Liver (tissue), 10 donors: ENCODE measurements at places on chromosomes 6 and 20.

DNA sequence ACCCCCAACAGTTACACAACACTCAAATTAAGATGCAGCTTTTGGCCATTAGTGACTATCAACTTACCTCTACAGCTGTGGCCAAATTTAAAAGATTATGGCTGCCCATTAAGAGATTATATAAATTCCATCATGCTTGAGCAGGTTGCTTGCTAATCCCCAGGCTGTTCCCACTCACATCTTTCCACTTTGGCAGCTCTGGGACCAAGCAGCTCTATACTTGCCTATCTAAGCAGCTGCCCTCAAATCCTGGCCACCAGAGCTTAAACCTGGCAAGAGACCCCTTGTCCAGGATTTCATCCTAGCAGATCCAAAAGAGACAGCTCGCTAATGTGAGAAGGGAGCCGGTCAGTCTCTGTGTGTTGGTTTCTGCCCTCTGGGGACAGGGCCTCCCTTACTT, 127.9 kb downstream of the SLC23A2 start:
- no peak overlapping the region for H3K4me3 ChIP-seq
- H3K27me3 ChIP-seq = no peaks in the 10 kb centered on the region
- no peak overlapping the region for H3K27ac ChIP-seq
- H3K4me1 ChIP-seq = peaks cover 3% of the 10 kb centered on the region
- peaks cover 48% of the 10 kb centered on the region for H3K36me3 ChIP-seq
- DNase-seq = no peak

- DNase-seq = no peak
- H3K27ac ChIP-seq = no peak overlapping the region
- H3K36me3 ChIP-seq = no peaks in the 10 kb centered on the region
- no peaks in the 10 kb centered on the region for H3K27me3 ChIP-seq
- H3K4me1 ChIP-seq = no peaks in the 10 kb centered on the region
Observed at GRCh38 chr6:147654103-147654845, 145.8 kb downstream of the SAMD5 start.

DNA sequence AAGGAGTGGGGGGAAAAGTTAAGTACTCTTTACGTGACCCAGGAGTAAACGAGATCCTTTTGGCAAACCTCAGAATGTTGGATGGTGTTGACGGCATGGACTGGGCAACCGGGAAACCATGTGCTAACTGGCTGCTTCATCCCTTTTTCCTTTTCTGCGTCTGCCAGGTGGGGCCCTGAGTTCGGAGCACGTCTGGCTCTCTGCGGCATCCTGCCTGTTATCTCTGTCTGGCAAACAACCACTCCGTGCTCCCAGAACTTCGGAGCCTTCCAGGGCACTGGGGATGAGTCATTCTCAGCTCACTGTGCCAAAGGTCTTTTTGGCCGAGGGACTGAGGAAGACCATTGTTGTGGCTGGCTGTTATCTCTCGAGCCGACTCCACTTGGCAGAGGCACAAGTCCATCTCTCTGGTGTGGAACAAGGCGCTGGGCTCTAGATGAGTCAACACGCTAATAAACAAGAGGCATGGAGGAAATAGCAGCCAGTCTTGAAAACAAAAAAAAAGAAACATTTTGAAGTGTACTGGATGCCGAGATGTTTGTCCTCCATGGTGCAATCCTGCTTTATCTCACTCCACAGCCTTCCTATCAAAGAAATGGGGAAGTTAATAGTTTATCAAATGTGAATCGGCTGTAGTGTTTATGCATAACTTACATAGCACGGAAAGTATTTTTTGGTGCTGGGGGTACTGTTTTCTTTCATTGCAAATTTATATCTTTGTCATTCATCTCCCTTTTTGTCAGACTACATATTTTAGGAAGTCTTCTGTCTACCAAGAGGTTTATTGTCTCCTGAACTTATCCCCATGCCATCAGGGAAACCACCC, 64.6 kb upstream of the TXNDC5 start:
- DNase-seq = peak; percentile 42
- H3K4me3 ChIP-seq = no peak overlapping the region
- H3K4me1 ChIP-seq = peaks cover 7% of the 10 kb centered on the region
- no peaks in the 10 kb centered on the region for H3K27me3 ChIP-seq

DNA sequence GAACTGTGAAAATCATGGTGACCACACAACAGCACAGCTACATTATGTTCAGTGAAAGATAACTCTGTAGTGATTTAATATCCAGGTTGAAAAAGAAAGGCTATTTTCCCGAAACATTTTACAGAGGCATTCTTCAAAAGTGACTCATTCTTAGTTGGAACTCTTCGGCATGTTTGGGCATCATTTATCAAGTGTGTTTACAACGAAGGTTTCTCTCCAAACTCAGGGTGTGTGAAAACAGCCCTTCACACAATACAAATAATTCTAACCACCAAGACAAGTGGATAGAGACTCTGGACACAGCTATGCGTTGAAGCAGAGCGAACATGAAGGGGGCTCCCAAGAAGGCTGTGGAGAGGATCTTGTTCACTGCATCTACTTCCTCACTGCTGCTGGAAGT, 57.6 kb downstream of the CBLN4 start:
- no peaks in the 10 kb centered on the region for H3K4me1 ChIP-seq
- DNase-seq = no peak
- H3K36me3 ChIP-seq = no peaks in the 10 kb centered on the region
- H3K4me3 ChIP-seq = no peak overlapping the region
- no peak overlapping the region for H3K27ac ChIP-seq

- no peak for DNase-seq
- no peak overlapping the region for H3K27ac ChIP-seq
- no peaks in the 10 kb centered on the region for H3K27me3 ChIP-seq
- no peaks in the 10 kb centered on the region for H3K36me3 ChIP-seq
Observed at GRCh38 chr20:18265441-18265840, 22.9 kb upstream of the ZNF133 start.

DNA sequence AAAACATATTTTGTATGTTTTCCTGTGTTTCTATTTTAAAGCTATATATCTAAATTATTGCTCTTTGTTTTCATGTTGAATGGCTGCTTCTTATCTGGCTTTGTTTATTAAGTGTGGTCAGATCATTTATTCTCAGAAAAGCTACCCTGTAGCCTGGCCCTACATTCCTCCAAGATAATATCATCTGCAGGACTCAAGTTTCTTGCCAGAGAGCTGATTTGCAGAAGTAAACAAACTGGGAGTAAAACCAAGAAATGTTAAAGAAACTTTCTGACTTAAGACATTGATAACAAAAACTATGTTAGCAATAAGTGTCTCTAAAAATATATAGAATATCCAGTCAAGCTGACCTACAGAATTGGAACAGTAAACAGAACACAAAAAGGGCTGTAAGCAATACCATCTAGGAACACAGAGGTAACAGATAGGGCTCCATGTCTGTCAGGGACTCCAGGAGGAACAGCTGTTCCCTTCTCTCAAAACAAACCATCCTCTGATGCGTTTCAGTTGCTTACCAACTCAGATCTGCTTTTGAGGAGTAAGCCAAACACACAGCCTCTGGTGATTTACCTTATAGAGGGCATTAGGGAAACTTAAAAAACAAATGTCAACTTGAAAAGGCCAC, 17.5 kb upstream of the CEP85L start:
- H3K27me3 ChIP-seq = no peaks in the 10 kb centered on the region
- H3K4me1 ChIP-seq = no peaks in the 10 kb centered on the region
- H3K36me3 ChIP-seq = no peaks in the 10 kb centered on the region
- no peak overlapping the region for H3K27ac ChIP-seq

GRCh38 chr20:18571578-18571977, 4.3 kb downstream of the SMIM26 start:
- H3K27me3 ChIP-seq = no peaks in the 10 kb centered on the region
- no peak overlapping the region for H3K4me3 ChIP-seq
- no peak for DNase-seq
- H3K36me3 ChIP-seq = peaks cover 5% of the 10 kb centered on the region

DNA sequence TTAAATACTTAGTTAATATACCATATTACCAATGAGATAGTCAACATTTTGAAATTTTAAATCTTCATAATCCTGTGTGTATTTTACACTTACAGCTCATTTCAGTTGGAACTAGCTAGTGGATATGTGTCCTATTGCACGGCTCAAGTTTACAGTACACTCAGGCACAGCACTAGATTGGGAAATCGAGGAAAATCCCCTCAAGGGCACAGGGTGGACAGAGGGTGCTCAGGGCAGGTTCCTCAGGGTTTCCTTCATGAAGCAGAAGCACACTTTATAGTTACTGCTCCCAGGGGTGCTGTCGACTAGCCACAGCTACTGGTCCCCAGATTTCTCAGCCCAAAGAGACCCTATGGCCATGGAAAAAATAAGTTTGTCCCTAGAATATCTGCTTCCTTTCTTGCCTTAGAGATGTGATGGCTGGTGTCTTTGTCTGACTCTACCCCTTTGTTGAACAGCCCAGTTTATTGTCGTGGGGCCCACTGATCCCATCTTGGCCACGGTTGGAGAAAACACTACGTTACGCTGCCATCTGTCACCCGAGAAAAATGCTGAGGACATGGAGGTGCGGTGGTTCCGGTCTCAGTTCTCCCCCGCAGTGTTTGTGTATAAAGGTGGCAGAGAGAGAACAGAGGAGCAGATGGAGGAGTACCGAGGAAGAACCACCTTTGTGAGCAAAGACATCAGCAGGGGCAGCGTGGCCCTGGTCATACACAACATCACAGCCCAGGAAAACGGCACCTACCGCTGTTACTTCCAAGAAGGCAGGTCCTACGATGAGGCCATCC, 1.5 kb downstream of the BTN2A1 start:
- no peak overlapping the region for H3K27ac ChIP-seq
- no peak for DNase-seq
- H3K4me3 ChIP-seq = no peak overlapping the region
- peaks cover 19% of the 10 kb centered on the region for H3K4me1 ChIP-seq

DNA sequence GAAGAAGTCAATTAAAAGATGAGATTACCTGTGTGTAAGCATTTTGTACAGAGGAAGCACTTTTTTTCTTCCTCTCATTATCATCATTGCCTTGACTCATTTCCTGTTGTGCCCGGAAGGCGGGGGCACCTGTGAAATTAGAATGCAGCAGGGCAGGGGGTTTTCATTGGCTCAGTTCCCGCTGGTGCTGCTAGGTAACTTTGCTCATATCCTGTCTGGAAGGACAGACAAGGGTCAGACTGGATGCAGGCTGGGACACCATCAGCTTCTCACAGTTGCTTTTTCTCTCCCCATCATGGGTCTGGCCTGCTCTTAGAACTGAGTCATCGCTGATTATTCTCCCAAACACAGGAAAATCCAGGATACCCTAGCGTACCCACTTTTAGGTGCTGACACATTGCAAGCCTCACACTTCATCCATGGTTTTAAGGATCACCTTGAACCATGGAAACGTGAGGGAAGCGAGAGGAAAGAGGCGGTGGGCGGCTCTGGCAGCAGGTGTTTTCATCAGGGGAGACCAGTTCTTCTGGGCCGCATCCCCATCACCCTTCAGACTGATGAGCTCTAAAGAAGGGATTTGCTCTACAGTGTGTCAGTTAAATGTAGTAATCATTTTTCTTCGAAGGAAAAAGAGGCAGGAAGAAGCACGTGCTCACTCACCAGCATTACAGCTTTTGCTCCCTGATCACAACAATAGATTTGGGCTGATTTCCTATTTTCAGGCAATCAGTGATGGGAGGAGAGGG, 195.7 kb upstream of the SASH1 start:
- H3K4me1 ChIP-seq = no peaks in the 10 kb centered on the region
- H3K4me3 ChIP-seq = no peak overlapping the region
- H3K36me3 ChIP-seq = no peaks in the 10 kb centered on the region
- no peak for DNase-seq

- H3K4me3 ChIP-seq = no peak overlapping the region
- peaks cover 41% of the 10 kb centered on the region for H3K4me1 ChIP-seq
- no peaks in the 10 kb centered on the region for H3K27me3 ChIP-seq
- no peak for DNase-seq
- H3K27ac ChIP-seq = no peak overlapping the region
Observed at GRCh38 chr6:109088995-109089394, 5.7 kb downstream of the SESN1 start.

GRCh38 chr20:22652681-22653588, 68.6 kb upstream of the FOXA2 start:
- no peak overlapping the region for H3K27ac ChIP-seq
- H3K36me3 ChIP-seq = no peaks in the 10 kb centered on the region
- no peaks in the 10 kb centered on the region for H3K4me1 ChIP-seq
- no peak overlapping the region for H3K4me3 ChIP-seq
- DNase-seq = no peak

DNA sequence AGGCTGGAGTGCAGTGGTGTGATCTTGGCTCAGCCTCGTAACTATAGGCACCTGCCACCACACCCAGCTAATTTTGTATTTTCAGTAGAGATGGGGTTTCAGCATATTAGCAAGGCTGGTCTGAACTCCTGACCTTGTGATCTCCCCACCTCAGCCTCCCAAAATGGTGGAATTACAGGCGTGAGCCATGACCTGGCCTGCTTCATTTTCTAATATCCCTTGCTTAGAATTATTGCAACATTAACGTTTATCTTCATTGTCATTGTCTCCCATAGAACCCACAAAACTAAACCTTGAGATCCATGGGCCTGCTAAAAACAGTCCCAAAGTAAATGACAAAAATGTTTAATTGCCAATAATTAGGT, 6.1 kb downstream of the EEF1A1 start:
- peaks cover 29% of the 10 kb centered on the region for H3K36me3 ChIP-seq
- DNase-seq = no peak
- H3K4me3 ChIP-seq = no peak overlapping the region
- no peaks in the 10 kb centered on the region for H3K27me3 ChIP-seq
- no peak overlapping the region for H3K27ac ChIP-seq
- H3K4me1 ChIP-seq = peaks cover 20% of the 10 kb centered on the region

GRCh38 chr20:49671433-49671832, 42.2 kb downstream of the B4GALT5 start:
- no peak overlapping the region for H3K27ac ChIP-seq
- no peaks in the 10 kb centered on the region for H3K27me3 ChIP-seq
- H3K4me3 ChIP-seq = no peak overlapping the region
- H3K4me1 ChIP-seq = peaks cover 55% of the 10 kb centered on the region
- no peak for DNase-seq

DNA sequence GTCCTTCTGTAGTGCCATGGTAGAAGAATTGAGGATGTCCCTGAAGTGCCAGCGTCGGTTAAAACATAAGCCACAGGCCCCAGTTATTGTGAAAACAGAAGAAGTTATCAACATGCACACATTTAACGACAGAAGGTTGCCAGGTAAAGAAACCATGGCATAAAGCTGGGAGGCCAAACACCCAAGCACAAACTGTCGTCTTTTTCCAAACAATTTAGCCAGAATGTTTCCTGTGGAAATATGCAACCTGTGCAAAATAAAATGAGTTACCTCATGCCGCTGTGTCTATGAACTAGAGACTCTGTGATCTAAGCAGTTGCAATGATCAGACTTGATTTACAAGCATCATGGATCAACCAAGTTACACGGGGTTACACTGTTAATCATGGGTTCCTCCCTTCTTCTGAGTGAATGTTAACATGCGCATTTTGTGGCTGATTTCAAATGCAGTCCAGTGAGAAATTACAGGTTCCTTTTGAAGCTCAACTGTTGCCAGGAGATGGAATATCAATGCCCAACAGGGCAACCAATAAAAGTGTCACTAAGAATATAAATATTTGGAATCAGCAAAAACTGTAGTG, 674.9 kb downstream of the GRIK2 start:
- H3K4me1 ChIP-seq = no peaks in the 10 kb centered on the region
- DNase-seq = no peak

- H3K36me3 ChIP-seq = no peaks in the 10 kb centered on the region
- H3K4me3 ChIP-seq = no peak overlapping the region
- no peaks in the 10 kb centered on the region for H3K27me3 ChIP-seq
- DNase-seq = no peak
Observed at GRCh38 chr6:127518191-127518709, 885 bp downstream of the MTCL3 start.
